ENCODE measurements at places on chromosomes 4 and X.

- no peak for DNase-seq
Observed at GRCh38 chr4:134421734-134422133, 220.1 kb upstream of the PABPC4L start.

GRCh38 chrX:128769495-128769894 is 717.3 kb upstream of the ACTRT1 start:
- DNase-seq = no peak

GRCh38 chr4:80007745-80008149 is 65.3 kb downstream of the ANTXR2 start:
- DNase-seq = no peak

DNA sequence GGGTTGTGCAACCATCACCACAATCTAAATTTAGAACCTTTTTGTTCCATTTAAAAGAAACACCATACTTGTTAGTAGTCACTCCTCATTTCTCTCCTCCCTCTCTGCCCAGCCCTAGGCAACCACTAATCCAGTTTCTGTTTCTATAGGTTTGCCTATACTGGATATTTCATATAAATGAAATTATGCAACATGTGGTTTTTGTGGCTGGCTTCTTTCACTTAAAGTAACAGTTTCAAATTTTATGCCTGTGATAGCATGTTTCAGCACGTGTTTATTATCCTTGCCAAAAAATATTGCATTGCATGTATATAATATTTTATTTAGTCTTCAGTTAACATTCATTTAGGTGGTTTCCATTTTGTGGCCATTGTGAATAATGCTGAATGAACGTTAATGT is 437.6 kb downstream of the IL1RAPL1 start:
- no peak for DNase-seq

DNA sequence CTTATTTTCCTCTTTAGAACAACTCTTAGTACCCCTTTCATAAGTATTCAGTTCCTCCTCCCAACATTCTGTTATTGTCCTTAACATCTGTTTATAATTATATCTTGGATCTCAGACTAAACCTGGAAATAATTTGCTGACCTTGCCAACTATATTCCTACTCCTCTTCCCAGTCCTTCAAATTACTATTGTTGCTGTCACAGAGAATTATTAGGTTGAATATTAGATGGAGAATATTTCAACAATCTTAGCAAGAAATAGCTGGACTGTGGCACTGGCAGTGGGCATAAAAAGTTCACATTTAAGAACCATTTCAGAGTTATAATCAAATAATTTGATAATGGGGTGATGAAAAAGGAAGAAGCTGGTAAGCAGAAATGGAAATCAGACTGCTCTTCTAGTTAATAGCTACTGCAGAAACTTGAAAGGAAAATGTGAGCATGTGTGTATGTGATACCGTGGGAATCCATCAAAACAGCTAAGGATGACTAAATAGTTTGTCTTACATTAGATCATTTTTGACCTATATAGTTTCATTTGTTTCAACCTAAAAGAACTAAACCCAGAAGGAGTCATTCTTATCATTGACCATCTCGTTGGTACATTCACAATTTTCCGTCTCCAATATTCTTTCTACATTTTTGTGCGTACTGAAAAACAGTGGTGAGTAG is 43.3 kb upstream of the PRDM8 start:
- no peak for DNase-seq

DNA sequence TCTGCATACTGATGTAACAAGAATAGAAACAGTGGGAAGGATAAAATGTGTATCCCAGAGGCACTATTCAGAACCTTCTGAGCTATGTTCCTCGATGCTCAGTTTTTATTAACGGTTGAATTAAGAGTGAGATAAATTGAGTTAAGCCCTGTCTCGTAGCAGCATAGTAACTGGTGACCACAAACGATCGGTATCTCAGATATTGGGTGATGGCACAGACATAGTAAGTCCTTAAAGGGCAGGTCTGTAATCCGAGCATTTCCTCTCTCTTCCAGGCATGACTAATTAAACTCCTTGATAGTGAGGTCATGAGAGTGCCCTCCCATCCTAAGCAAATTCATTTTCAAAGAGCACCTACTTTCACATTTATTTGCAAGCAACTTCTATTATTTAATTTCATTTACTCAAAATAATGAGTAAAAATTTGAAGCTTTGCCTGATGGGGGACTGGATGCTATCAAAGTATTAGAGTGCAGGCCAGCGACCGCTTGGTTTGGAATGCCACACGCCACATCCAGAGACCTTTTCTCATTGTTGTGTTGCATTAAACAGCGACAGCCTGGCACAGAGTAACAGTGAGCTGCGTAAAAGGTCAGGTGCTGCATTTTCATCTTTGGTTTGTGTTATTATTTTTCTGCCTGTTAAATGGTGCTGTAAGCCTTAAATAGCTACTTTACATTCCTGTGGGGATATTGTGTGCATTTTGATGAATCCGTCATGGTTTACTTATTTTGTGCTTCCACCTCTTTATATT is 101.9 kb downstream of the PCDH7 start:
- no peak for DNase-seq

GRCh38 chrX:30653415-30654131 is at the start of gene GK:
TSS of gene GK (plus strand) at chrX:30653423. CDS start at chrX:30653538, 115 bp downstream.
- no peak for DNase-seq

DNA sequence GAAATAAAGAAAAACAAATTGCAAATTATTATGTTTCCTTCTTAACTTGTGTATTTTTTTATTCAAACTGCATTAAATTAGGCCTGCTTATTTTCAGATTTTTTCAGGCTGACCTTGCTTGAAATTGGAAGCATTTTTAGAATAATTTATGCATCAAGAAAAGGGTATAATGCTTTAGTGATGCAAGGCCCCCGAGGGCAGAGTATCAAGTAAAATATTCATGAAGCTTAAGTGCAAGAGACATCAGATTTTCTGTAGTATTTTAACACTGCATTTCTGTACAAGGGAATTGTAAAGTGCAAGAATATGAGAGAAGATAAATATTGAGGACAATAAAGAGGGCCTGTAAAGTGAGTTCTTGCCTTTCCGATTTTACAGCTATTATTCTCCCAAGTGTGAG is 485.8 kb upstream of the ATOH1 start:
- no peak for DNase-seq

DNA sequence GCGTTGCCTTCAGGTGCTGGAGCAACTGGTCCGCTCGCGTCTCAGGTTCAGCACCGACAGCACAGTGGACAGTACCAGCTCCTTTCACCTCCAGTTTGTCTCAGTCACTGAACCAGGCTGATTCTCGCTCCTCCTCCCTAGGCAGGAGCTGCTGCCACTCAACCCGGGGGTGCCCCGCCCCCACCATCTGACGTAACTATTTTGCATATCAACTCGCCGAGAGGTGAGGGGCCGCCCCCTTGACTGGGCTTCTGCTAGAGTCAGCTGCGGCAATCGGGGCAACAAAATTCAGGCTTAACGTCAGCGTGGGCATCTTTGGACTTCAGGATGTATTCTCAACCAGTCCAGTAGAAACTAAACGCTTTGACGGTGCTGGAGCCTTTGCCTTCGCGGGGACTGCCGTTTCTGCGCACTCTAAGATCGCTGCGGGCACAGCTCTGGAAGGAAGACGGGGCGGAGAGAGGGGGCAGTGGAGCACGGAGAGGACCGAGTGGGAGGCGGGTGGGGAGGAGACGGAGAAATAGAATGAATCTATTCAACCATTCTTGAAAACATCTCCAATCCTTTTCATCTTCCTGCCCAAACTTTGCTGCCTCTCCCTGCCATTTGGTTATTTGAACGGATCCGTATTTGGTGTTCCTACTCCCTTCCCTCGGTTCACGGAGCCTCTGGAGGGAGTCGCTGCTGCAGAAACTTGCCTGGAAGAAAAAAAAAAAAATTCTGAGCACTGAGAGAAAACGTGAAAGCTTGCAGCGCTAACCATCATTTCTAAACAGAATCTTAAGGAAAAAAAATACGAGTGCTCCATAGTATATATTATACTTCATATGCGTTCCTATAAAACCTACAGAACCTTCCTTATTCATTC is at the start of gene FSTL5:
Gene FSTL5, minus strand, starts transcription at position 109 of the 868 bp plus-strand sequence. CDS start 52,604 bp downstream, outside the sequence.
- no peak for DNase-seq

DNA sequence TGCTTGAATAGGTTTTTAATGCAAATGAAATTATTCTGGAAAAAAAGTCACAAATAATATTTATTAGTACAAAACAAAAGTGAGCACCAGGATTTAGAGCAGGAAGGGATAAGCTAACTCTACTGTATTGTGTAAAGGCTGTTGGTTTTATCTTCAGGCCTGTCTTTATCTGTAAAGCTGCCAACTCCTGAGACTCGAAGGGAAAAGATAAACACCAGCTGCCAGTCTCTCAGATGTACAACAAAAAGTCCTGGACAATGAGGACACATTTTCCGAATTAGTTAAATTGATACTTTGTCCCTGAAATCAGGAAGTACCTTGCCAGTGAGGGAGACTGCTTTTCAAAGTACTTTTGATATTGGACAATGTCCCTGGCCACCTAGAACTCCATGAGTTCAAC is 8.8 kb downstream of the DDX60 start:
- DNase-seq = no peak

DNA sequence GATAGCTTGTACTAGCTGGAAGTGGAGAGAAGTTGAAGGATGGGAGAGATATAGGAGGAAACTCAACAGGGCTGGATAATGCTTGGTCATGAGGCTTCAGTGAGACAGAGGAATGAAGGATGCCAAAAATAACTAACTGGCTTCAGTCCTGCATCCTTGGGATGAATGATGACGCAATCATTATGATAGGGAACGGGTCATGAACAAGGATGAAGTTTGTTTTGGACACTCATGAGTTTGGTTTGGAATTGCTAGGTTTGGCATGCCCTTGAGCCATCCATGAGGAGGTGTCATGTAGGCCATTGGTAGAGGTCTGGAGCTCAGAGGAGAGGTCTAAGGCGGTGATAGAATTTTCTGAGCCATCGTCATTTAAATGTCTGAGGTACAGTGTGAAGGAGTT is 160.0 kb upstream of the NHS start:
- no peak for DNase-seq

GRCh38 chr4:94939791-94940519 is 182.2 kb downstream of the BMPR1B start:
- no peak for DNase-seq

DNA sequence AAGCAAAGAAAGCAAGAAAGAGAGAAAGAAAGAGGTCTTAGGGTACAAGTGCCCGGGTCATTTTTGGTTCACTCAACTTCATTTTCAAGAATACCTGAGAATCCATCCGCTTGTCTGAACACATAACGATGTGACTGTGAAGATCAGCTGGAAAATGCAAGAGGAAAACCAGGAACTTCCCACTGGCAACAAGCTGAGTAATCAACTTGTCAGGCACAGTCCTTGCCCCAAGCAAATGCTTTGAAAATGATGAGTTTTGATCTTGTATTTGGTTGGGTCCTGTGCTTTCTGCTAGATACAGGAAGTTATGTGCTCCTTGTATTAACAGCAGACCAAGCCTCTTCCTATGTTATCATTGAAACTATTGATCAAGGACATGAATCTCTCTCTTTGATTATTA is 239.1 kb downstream of the ASMT start:
- DNase-seq = no peak

DNA sequence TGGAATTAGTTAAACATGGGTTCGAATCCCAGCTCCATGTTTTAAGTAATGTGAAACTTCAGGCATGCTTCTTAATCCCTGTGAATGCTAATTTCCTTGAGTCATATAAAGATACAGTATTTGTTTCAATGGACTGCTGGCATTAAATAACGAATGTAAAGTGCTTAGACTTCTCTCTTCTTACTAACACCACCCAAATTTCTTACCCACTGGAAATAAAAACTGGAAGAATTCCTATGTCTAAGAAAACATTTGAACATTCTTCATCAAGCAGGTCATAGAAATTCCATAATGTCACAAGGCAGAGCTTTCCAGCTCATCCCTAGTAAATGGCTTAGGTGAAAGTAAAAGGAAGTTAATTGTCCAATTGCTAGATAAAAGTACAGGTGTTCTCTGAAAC is 172.5 kb downstream of the ANK2 start:
- peak; percentile 7 for DNase-seq

DNA sequence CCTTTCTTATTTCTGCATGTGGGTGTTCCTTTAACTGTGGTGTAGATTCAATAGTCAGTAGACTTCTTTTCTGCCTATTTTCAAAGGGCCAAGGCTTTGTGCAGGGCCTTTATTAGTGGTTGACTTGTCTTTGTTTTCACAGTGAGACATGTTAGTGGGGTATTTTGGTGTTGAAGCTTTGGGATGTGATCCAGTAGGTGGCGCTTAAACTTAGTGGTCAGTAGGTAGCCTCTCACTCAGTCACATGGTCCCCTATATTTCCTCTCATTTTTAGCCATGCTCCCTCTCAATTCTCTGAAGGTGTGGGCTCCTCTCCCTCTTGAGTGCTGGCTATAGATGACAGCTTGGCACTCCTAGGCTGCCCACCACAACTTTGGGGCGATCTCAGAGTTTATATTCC is 23.4 kb upstream of the SLC10A7 start:
- DNase-seq = no peak

DNA sequence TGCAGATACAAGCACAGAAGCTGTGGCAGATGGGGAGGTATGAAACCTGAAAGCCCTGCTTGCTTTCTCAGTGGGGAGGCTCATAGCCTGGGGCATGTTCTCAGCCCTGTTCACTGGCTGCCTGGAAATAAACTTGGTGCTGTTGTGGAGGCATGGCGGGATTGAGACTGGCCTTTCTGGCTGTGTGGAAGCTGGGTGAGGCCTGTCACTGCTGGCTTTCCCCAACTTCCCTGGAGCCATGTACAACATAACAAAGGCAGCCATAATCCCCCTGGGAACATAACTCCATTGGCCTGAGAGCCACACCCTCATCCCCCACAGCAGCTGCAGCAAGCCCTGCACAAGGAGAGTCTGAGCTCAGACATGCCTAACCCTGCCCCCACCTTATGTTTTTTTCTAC is 237.7 kb upstream of the TLL1 start:
- DNase-seq = no peak

DNA sequence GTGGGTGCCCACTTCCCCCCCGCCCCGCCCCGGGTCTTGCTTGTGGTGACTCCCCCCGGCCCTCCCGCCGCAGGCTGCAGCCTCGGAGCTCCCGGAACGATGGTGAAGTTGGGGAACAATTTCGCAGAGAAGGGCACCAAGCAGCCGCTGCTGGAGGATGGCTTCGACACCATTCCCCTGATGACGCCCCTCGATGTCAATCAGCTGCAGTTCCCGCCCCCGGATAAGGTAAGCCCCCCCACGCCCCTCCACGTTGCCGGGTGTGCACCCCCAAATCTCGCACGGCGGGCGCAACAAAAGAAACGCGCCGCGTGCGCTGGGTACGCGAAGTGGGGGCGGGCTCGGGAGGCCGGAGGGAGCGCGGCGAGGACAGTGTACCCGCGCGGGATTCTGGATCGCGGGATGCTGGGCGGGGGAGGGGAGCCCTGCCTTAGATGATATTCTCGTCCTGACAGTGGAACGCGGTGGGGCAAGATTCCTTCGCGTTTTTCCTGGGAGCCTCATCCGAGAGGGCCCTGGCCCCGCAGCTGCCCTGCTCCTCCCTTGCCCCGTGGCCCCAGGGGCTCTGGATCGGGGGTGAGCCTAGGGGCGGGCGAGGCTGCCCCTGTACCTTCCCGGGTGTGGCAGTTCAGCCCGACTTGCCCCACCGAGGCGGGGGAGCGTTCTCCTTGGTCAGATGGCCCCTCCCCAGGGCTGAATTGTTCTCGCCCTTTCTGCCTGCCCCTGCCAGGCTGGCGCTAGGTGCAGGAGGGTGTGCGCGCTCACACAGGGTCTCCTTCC is 819 bp downstream of the NSG1 start:
- no peak for DNase-seq

- DNase-seq = no peak
Observed at GRCh38 chrX:39975101-39975925, 122.4 kb downstream of the BCOR start.
